NCI-H510A (cell line): ENCODE measurements at places on chromosomes 3 and 15.

- DNase-seq = no peak
These were observed 118.3 kb upstream of the TRIM42 start for GRCh38 chr3:140559546-140559945.

DNA sequence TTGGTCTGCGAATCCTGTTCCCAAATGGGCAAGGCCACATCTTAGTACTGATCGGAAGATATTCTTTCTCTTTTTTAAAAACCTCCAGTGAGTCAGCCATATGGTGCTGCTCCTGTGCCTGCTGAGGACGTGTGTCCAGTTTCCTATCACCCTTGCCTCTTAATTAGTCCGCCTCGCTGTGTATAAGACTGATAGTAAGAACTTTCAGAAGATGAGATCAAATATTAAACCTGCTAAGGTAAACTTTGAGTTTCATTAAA lies 612 bp downstream of the UBA5 start:
- no peak for DNase-seq

- DNase-seq = no peak
These were observed 52.8 kb downstream of the CORO2B start for GRCh38 chr15:68631601-68632051.

GRCh38 chr3:156535162-156535627 lies 19.7 kb downstream of the SSR3 start:
- no peak for DNase-seq

DNA sequence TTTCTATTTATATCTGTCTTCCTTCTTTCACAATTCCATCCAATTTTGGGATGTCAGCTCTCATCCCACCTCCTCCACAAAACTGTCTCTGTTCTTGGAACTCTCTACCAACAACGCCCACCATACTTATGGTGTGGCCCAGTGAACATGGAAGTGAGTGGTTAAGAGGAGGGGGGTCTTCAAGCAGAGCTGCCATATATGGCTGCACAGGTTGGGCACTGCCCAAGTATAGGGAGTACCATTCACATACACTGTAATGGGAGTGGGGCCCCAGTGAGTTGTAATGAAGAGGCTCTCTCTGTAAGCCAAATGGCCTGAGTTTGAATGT lies 7.9 kb upstream of the CAMK1 start:
- DNase-seq = no peak

DNA sequence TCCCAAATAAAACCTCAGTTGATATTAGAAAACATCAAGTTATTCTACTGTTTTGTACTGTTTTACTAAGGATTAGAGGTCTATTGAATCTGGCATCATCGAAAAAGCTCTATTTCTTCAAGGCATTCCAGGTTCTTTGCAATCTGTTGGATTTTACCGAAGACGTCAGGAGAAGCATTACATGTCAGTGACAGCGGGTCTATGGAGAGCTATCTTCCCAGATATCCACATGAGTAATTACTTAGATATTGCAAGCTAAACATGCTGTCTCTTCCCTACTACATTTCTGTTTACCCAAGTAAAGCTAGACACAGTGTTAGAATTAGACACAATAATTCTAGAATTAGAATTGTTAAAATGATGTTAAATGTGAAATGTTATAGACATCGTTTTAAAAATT lies 10.8 kb upstream of the GOLGA6L2 start:
- DNase-seq = no peak

DNA sequence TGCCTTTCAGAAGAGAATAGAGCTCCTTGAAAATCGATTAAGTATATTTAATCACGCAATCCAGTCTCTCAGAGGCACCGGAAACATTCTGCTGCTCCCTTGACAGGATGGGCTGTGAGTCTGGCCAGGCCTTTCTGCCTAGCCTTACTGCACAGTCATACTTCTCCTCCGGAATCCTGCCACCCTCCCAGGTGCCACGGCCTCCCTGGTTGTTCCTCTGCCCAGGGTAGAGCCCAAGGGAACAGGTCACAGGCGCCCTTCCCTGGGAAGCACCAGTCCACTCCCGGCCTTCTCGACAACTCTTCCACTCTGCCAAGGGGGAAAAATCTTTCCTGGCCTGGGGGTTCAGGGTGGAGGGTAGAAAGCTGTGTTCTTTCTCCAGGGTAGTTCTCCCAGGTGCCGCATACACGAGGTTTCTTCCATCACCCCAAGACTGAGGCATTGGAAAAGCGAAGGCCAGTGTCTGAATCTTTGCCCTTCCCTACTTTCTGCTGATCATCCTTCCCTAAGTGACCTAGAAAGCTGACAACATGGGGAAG lies 17.4 kb upstream of the SYNM start:
- no peak for DNase-seq

GRCh38 chr3:125322166-125322565 lies 53.0 kb downstream of the ZNF148 start:
- no peak for DNase-seq

DNA sequence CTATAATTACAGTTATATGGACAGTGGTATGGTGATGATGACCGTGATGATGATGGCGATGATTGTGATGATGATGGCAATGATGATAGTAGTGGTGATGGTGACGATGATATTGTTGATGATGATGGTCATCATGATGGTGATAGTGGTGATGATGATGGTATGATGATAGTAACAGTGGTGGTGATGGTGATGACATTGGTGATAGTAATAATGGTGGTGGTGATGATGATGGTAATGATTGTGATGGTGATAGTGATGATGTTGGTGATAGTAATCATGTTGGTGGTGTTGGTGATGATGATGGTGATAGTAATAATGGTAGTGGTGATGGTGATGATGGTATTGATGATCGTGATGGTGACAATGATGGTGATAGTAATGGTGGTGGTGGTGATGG lies 504.4 kb downstream of the GABRG3 start:
- DNase-seq = no peak

- no peak for DNase-seq
These were observed 307.0 kb upstream of the ROPN1 start for GRCh38 chr3:124298951-124299350.

- DNase-seq = no peak
These were observed 20.4 kb downstream of the TMEM43 start for GRCh38 chr3:14145236-14145635.

GRCh38 chr3:4030624-4031023 lies 231.4 kb downstream of the LRRN1 start:
- no peak for DNase-seq

DNA sequence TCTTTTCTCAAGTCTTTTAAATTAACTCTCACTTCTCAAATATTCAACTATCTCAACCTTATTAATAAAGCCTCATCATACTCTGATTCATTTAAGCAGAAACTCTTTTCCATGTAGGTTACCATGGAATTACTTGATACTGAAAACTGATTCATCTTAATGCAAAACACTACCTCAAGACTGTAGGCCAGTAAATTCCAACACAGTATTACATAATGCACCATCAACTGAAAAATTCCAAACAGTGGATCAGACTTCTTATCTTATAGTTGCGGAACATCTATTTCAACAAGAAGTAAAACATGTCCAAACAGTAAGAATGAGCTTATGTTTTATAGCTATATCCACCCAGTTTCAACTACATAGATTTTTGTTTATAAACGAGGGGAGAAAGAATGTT lies 124.5 kb downstream of the PEAK1 start:
- DNase-seq = no peak

DNA sequence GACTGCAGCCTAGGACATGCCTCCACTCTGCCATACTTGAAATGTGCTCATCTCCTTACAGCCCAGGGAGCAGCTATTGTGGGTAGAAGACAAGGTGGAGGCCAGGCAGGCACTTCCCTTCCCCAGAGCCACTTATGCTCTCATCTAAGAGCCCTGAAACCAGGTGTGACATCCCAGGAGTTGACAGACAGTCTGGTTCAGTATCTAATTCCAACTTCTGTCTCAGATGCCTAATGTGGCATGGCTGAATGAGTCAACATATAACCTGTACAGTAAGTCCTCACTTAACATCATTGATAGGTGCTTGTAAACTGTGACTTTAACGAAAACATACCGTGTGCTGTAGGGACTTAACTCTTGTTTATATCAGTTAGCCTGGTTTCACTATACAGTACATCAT lies 1.2 kb upstream of the CAPN3 start:
- peak; percentile 5 for DNase-seq

- no peak for DNase-seq
These were observed 306.9 kb downstream of the MCTP2 start for GRCh38 chr15:94538280-94538679.

- no peak for DNase-seq
These were observed 107.3 kb downstream of the SLMAP start for GRCh38 chr3:57863380-57863779.

- no peak for DNase-seq
These were observed 240.0 kb upstream of the SEMA6D start for GRCh38 chr15:47477341-47477740.

GRCh38 chr3:157127831-157128767 lies 31.8 kb downstream of the CCNL1 start:
- peak; percentile 37 for DNase-seq

GRCh38 chr3:72383883-72384282 lies 464.4 kb downstream of the SHQ1 start:
- no peak for DNase-seq

DNA sequence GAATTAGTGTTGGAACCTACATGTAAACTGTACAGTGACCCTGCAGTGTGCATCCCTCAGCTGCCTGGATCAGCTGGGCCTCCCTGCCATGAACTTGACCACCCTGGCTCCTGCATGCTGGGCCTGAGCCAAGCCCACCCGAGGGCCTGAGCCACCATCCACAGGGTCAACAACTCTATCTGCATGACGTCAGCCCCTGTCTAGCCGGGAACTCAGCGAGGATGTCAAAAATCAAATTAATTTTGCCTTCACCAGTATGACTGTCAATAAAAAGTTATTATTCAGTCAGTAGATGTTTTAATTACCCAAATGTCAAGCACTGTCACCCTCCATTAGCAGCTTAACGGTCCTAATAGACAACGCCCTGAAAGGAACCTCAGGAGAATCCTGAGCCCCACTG lies 181.4 kb downstream of the NTRK3 start:
- DNase-seq = no peak

DNA sequence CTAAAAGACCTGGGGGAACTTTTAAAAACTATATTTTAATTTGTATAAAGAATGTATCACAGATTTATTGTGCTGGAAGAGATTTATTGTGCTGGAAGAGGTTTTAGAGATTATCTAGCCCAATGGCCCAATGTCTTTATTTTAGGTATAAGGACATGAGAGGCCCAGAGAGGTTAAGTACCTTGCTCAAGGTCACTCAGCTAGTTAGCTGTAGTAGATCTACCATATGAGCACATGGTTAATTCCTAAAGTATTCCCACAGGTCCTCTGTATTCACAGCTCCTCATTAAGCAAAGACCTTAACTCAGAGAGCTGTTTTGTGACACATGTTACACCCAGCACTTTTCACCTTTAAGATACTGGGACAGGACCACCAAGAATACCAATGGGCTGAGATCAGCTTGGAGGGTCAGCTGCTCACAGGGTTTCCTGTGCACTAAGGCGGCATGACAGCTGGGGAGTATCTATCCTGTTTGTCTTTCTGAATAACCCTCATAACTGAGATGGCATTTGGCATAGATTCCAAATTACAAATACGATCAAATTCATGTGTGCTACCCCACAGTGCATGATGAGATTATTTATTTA lies 143.1 kb upstream of the TBL1XR1 start:
- no peak for DNase-seq

GRCh38 chr3:141129541-141130011 lies 78.4 kb downstream of the SPSB4 start:
- DNase-seq = no peak

- no peak for DNase-seq
These were observed 110.1 kb downstream of the DNAH12 start for GRCh38 chr3:57434041-57434440.

DNA sequence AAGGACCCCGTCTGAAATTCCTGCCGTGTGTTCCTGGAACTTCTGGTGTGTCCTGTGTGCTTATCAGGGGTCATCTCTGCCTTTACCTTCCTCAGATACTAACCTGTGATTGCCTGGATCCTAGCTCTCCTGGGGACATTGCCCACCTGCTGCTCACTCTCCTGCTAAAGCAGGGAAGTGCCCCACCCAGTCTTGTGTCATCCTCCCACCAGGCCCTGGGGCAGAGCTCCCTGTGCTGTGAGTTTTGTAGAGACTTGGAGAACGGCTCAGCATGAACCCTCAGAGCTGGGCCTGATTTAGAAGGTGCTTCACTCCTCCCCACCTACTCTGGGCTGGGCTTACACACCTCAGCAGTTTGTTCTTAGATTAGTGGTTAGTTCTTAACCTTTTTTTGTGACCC lies 3.8 kb upstream of the TMEM44 start:
- no peak for DNase-seq

DNA sequence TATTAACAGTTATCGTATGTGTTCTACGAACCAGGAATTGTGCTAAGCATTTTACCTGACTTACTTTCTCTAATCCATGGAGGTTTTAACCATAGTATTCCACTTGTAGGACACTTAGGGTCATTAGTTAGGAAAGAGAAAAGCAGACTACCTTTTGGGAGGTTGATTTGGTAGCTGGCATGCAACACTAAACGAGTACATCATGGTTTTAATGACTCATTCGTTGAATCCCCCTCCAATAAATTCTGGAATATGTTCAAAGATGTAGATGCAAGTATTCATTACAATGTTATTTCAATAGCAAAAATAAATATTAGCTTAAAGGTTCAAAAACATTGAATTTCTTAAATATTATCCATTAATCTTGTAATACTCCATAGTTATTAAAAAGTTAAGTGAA lies 162.5 kb downstream of the FMN1 start:
- DNase-seq = no peak

GRCh38 chr3:136818191-136818768 lies 646 bp upstream of the SLC35G2 start:
- peak; percentile 44 for DNase-seq

GRCh38 chr3:168266335-168266734 lies 170.6 kb upstream of the GOLIM4 start:
- DNase-seq = no peak

- DNase-seq = no peak
These were observed 133.7 kb upstream of the ALCAM start for GRCh38 chr3:105233010-105233409.

- no peak for DNase-seq
These were observed 33.1 kb downstream of the ZNF592 start for GRCh38 chr15:84781495-84781894.

DNA sequence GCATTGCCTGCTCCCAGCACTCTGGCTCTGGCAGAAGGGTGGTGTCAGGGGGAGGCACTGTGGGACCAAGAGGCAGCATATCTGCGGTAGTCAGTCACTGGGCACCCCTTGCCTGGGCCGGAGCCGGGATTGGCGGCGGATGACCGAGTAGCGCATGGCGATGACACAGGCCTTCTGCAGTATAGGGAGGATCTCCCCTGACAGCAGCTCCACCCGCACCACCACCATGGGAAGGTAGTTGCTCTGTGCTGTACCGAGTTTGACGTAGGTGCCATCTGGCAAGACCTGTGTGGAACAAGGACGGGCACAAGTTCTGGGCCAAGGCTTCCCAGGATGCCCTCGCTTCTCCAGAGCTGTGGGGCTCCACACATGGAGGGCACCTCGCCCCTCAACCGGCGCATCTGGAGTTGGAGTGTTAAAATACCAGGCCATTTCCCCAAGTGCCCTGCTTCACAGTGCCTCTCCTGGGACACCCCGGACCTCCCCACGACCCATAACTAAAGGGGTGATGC lies 6.6 kb downstream of the ACOX2 start:
- no peak for DNase-seq
